ENCODE measurements at places on chromosomes 4 and X. TPM values are rescaled to one million over a fixed set of nuclear protein-coding genes. Genes with fewer than 3 reads are reported as not detected.

Gene PDHA2
- not detected for total RNA-seq

Gene TMEM150C
- total RNA-seq = 11.6 TPM

Gene ARFIP1
- total RNA-seq = 41.2 TPM

Gene NEK1
- total RNA-seq = 21.5 TPM

Gene CXCR3
- total RNA-seq = 0.30 TPM

Gene SASH3
- total RNA-seq = 3.0 TPM

Gene NPY2R
- total RNA-seq = 0.20 TPM

Gene BST1
- total RNA-seq = 6.8 TPM

Gene RAB41
- not detected for total RNA-seq

Gene NAP1L2
- 1.3 TPM for total RNA-seq

Gene MGARP
- total RNA-seq = not detected

Gene DMRTC1
- not detected for total RNA-seq

Gene ATP8A1
- total RNA-seq = 13.2 TPM

Gene PDZD11
- total RNA-seq = 19.8 TPM

Gene ATP1B4
- 25.9 TPM for total RNA-seq
